ENCODE measurements at places on chromosomes 5 and 9. TPM values are rescaled to one million over a fixed set of nuclear protein-coding genes. Genes with fewer than 3 reads are reported as not detected.

GRCh38 chr5:86885489-86886230 lies 267.9 kb downstream of the COX7C start:
- no peak for DNase-seq

DNA sequence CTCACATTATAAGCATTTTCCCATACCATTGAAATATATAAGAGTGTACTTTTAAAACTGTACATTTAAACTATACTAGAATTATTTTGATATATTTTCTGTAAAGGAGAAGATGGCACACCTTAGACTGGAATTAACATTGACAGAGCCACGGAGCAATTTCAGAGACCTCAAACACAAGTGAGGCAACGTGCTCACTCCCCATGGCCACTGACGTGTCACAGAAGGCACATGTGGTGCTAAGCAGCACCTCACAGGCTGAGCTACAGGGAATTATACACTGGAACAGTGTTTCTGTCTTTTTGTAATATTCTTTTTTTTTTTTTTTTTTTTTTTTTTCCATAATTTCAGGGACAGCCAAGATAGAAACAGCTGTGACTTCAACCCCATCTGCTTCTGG lies 66.5 kb downstream of the NUP214 start:
- DNase-seq, result no peak

DNA sequence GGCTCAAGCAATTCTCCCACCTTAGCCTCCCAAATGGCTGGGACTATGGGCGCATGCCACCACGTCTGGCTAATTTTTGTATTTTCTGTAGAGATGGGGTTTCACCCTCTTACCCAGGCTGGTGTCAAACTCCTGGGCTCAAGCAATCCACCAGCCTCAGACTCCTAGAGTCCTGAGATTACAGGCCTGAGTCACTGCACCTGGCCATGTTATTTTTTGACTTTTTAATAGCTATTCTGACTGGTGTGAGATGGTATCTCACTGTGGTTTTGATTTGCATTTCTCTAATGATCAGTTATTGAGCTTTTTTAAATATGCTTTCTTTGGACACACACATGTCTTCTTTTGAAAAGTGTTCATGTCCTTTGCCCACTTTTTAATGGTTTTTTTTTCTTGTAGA lies 38.2 kb downstream of the FBXW2 start:
- no peak for DNase-seq

DNA sequence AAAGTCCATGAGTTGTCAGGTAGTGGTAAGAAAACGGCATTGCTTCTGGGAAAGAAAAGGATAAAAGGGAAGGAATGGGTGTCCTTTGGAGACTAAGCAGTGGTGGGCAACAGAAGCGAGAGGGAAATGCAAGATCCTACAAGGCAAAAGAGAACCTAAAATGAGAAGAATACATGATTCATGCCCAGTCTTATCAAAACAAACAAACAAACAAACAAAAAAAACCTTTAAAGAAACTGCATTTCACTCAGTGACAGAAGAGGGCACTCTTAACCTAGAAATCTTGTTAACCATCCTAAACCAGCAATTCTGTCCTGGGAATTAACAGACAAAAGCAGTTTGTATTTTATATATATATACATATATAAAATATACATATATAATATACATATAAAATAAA lies 88.5 kb downstream of the SUSD1 start:
- no peak for DNase-seq

- DNase-seq, result no peak
Measured at GRCh38 chr5:54644226-54644625, 126.7 kb downstream of the SNX18 start.

GRCh38 chr9:132572921-132573320 lies 9.5 kb upstream of the BARHL1 start:
- no peak for DNase-seq

GRCh38 chr9:17970277-17970676 lies 391.4 kb downstream of the SH3GL2 start:
- no peak for DNase-seq

DNA sequence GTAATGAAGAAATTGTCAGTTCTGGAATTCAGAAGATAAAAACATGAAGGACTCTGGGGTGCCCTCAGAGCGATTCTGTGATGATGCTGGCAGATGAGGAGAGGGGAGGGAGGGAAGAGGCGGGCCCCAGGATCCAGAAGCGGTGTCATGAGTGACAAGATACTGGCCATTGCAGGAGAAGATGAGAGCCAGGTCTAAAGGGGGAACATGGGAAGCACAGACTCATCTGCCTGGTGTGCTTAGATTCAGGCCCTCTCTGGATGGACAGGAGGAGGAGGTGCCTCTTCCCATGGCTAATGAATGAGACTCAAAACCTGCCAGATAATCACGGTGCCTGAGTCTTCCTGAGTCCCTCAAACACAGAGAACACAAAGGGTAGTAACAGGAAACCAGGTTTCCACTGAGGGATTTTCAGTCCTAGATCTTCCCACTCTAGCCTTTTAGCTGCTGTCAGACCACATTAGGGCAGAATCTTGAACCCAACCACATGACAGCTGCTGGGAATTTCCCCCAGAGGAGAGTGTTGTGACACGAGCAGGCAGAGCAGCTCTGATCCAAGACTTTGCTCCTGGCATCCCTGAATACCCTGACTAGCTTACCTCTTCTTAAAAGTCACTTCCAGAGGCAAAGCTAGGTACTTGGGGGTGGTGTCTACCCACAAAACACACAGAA lies 28.2 kb upstream of the HSPA9 start:
- DNase-seq, result no peak

DNA sequence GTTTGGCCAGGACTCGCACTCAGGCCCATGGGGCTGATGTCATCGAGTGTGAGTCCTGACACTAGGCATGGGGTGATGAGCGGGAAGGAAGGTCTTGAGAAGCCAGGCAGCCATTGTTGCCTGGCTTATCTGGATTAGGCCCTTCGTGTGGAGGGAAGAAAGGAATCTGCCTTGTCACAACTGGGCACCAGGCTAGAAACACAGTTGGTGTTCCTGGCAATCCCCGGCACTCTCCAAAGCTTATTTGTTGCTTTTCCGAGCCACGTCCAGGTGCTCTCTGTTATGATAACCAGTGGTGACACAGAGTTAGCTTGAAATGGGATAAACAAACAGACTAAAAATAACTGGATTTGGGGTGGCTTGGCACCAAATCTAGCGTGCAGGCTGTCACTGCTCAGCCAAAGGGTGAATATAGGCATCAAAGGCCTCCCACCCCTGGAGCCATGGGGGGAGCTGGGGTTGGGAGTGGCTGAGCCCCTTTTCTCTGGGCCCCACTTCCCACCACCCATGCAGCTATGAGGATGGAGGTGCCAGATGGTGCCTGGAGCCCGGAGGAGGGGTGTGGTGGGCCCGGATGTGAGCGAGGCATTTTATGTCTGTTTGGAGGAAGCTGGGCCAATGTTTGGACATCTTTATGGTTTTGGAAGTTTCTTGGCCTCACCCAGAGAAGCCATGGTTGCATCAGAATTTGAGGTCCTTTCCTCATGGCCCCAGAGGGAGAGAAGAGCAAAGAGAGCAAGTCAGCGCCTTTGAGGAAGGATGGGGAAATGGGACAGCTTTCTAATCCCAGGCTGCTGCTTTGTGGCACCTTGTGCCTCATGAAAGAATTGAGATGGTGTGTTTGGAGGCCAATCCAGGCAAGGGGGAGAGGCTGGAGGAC lies 98.0 kb upstream of the PITX1 start:
- no peak for DNase-seq

- no peak for DNase-seq
Measured at GRCh38 chr5:150141544-150142184, 14.0 kb downstream of the PDGFRB start.

GRCh38 chr9:86413971-86414880 lies 60.0 kb upstream of the TUT7 start:
- no peak for DNase-seq

DNA sequence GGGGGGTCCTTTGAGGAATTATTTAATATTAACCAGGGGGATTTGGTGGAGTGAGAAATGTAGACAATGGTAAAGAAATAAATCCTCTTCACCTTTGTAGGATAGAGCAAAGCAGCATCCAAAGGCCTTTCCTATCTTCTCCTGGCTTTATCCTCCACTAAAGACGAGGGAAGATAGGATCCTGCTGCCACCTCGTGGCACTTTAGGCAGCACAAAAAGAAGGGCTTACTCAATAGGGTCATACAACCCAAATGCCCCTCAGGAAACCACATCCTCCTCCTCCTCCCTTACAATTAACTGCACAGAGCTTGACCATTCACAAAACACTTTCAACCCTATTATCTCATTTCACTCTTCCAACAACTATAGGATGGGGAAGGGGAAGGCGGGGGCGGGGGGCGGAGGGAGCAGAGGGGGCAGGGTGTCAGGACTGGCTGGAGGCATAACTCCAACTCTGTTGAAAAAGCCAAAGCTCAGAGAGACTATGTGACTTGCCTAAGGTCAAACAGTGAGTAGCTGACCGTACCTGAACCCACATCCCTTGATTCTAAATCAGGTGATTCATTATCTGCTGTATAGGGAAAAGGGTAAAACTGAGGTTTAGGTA lies 45.4 kb upstream of the MYOT start:
- DNase-seq, result no peak

SCGB3A2 gene
- total RNA-seq, result not detected

FAM163B gene
- total RNA-seq, result not detected

AJM1 gene
- 4.4 TPM for total RNA-seq

ORM2 gene
- not detected for total RNA-seq

NR6A1 gene
- 0.44 TPM for total RNA-seq

FANCG gene
- total RNA-seq, result 141 TPM

PTGDS gene
- 3.2 TPM for total RNA-seq

FOXB2 gene
- not detected for total RNA-seq

SNCB gene
- not detected for total RNA-seq

HSPB3 gene
- not detected for total RNA-seq

OR1J2 gene
- total RNA-seq, result not detected

GAS1 gene
- total RNA-seq, result 0.07 TPM

LYSMD3 gene
- 16.8 TPM for total RNA-seq
